AG08396 (cell line): ENCODE measurements at places on chromosomes 7 and 10.

- DNase-seq = no peak
Observed at GRCh38 chr7:83987764-83988163, 206.8 kb downstream of the SEMA3A start.

DNA sequence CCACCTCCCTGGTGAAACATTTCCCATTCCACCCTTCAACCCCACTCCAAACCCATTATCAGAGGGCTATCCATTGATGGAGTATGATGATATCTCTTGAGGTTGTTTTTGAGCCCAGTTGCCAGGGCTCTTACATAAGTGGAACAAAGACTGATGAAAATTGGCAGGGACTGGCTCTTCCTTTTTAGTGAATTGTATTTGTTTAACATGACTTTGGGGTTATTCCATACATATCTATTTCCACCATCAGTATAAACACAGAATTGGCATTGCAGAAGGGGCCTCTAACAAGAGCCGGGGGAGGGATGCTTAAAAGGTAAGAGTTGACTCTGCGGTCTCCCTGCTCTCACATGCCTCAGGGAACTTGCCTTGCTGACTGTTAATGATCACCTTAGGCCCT, 28.9 kb downstream of the FZD1 start:
- DNase-seq = no peak

- no peak for DNase-seq
Observed at GRCh38 chr7:138032186-138032585, 30.3 kb upstream of the CREB3L2 start.

GRCh38 chr7:2094454-2095045, 138.2 kb downstream of the MAD1L1 start:
- DNase-seq = no peak

GRCh38 chr10:89622151-89622550, 22.9 kb downstream of the PANK1 start:
- no peak for DNase-seq

GRCh38 chr10:50210876-50211275, 40.4 kb downstream of the ASAH2 start:
- no peak for DNase-seq

DNA sequence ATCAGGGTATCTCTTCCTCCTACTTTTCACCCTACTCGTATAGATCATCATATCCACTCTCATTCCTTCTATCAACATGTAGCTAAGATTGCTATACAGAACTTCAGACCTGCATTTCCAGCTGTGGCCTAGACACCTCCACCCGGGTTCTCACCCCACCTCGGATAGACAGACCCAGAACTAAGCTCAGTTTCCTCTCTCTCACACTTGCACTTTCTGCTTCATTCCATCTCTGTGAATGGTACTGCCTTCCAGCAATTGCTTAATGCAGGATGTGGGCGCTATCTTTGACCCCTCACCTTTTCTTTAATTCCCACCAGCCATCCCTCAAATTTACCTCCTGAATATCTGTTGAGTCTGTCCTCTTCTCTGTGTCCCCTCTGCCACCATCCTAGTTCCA, 35.7 kb downstream of the AGK start:
- DNase-seq = no peak

GRCh38 chr7:143979998-143980397, 20.1 kb upstream of the OR6B1 start:
- no peak for DNase-seq

GRCh38 chr7:39017369-39017915, 39.7 kb downstream of the POU6F2 start:
- no peak for DNase-seq

DNA sequence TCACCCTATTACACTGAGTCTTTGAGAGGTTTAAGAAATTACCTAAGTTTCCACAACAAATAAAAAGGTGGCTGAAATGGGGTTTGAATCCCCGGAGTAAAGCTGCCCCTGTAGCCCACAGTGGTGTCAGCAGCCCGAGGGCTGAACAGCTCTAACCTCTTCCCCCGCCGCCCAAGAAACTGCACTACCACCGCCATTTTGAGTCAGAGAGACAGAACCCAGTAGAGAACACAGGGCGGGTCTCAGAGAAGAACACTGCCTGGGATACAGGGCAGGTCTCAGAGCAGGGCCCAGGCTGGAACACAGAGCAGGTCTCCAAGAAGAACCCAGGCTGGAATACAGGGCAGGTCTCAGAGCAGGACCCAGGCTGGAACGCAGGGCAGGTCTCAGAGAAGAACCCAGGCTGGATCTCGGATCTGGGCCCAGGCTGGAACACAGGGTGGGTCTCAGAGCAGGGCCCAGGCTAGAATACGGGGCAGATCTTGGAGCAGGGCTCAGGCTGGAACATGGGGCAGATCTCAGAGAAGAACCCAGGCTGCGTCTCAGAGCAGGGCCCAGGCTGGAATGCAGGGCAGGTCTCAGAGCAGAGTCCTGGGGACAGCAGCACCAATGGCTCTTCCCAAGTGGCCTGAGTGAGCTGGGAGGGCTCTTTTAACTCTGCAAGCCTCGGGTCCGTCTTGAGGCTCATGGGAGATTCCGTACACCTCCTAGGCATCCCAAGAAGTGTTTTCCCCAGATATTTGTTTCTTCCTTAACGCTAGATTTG, 85.9 kb upstream of the LANCL2 start:
- DNase-seq = no peak

- DNase-seq = no peak
Observed at GRCh38 chr10:89343089-89343767, 15.4 kb downstream of the IFIT3 start.

DNA sequence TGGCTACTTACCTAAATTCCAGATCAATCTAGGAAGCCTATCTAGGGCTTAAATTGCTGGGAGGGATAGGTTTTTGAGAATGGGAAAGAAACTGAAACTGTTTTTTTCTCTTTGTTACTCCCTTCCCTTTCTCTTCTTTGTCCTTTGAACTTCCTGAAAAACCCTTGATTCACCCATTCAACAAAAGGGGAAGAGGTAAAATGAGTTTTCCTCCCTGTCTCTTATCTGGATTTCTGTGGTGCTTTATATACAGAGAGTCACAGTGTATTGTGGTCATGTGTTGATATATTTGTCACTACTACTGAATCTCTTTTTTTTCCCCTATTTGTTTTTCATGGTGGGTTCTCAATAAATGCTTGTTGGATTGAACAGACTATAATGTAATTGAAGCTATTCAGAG, 19.8 kb upstream of the NUP205 start:
- DNase-seq = no peak
